Myometrial cell (primary cell): ENCODE measurements at places on chromosomes 16 and 17. TPM values are rescaled to one million over a fixed set of nuclear protein-coding genes. Genes with fewer than 3 reads are reported as not detected.

SPNS3 gene
- total RNA-seq = not detected in 2 replicates

TMEM235 gene
- not detected in 2 replicates for total RNA-seq

FXR2 gene
- 38.8 and 64.9 TPM in 2 replicates for total RNA-seq

MAF gene
- 0.53 and 0.58 TPM in 2 replicates for total RNA-seq

ADAM11 gene
- total RNA-seq = 0.29 and 0.53 TPM in 2 replicates

GGT6 gene
- total RNA-seq = not detected in 2 replicates

PDILT gene
- total RNA-seq = not detected in 2 replicates

AP1G1 gene
- 51.9 and 56.9 TPM in 2 replicates for total RNA-seq

ACE gene
- total RNA-seq = 1.9 and 5.5 TPM in 2 replicates

GLP2R gene
- total RNA-seq = not detected in 2 replicates

MYH13 gene
- not detected in 2 replicates for total RNA-seq

ATP1B2 gene
- not detected in 2 replicates for total RNA-seq

EIF3CL gene
- 112 and 116 TPM in 2 replicates for total RNA-seq

HAP1 gene
- total RNA-seq = not detected in 2 replicates

PLD6 gene
- total RNA-seq = 1.2 and 2.3 TPM in 2 replicates

TPSG1 gene
- not detected in 2 replicates for total RNA-seq

GFER gene
- total RNA-seq = 40.2 and 41.8 TPM in 2 replicates

MYADML2 gene
- total RNA-seq = not detected in 2 replicates

INCA1 gene
- total RNA-seq = under 0.01 and 0.53 TPM in 2 replicates

NPIPA8 gene
- total RNA-seq = 4.9 TPM in 1 of 2 replicates, not detected in the other

ALOX12B gene
- total RNA-seq = not detected in 2 replicates

NDE1 gene
- 77.8 and 79.0 TPM in 2 replicates for total RNA-seq

KRTAP4-4 gene
- not detected in 2 replicates for total RNA-seq

PYY gene
- total RNA-seq = not detected in 2 replicates

ITGAD gene
- total RNA-seq = not detected in 2 replicates

GPR139 gene
- not detected in 2 replicates for total RNA-seq

GH2 gene
- total RNA-seq = not detected in 2 replicates

RNF43 gene
- total RNA-seq = not detected in 2 replicates

CCDC200 gene
- total RNA-seq = not detected in 2 replicates

EXOC3L1 gene
- total RNA-seq = not detected in 2 replicates

SMIM36 gene
- not detected in 2 replicates for total RNA-seq

SYT17 gene
- total RNA-seq = not detected in 2 replicates

NME1 gene
- total RNA-seq = 304 and 340 TPM in 2 replicates

CETP gene
- not detected in 2 replicates for total RNA-seq

SLC5A2 gene
- total RNA-seq = not detected in 2 replicates

PRR11 gene
- 47.3 and 51.0 TPM in 2 replicates for total RNA-seq

TMC5 gene
- not detected in 2 replicates for total RNA-seq

TNFSF13 gene
- 0.53 and 6.1 TPM in 2 replicates for total RNA-seq

RASL10B gene
- total RNA-seq = 4.6 TPM in 2 replicates

HSD17B1 gene
- total RNA-seq = 1.4 and 4.6 TPM in 2 replicates

CHST6 gene
- 0.18 and 1.2 TPM in 2 replicates for total RNA-seq

ZNF594 gene
- total RNA-seq = 0.29 and 1.6 TPM in 2 replicates
